Stimulated activated CD4-positive, alpha-beta T cell treated with anti-CD3 and anti-CD28 coated beads, Interleukin-12 subunit alpha, Interleukin-12 subunit beta, amount 100 ng/mL, for 4 hours (primary cell): ENCODE measurements at places on chromosomes 5 and 9.

- DNase-seq: no peak
Observed at GRCh38 chr5:76174101-76174500, 90.9 kb downstream of the SV2C start.

GRCh38 chr5:175493726-175494125 is 15.4 kb downstream of the SFXN1 start:
- no peak for DNase-seq

GRCh38 chr5:134944630-134945029 is 23.1 kb upstream of the CATSPER3 start:
- no peak for DNase-seq

GRCh38 chr9:2377834-2378233 is 243.8 kb upstream of the VLDLR start:
- DNase-seq: no peak

GRCh38 chr9:35203528-35203927 is 41.7 kb downstream of the UNC13B start:
- DNase-seq: no peak
